ENCODE measurements at places on chromosomes 1 and 21.

DNA sequence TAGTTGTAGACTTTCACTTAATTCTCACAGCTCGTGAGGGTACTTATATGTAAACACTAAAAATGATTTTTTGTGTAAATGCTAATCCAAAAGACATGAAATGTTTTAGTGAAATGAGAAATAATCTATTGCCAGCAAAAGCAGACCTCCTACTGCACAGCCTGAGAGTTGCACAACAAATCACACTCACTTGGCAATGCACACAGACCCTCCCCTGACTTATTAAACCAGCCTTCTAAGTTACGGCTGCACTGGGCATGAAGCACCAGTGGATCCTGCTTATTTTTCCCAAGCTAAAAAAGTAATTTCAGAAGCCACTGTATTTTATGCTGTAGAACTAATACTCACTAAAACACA, 10.3 kb downstream of the ERRFI1 start:
- no peak for DNase-seq

GRCh38 chr1:228005511-228006033, 1.2 kb upstream of the WNT3A start:
- no peak for DNase-seq

- no peak for DNase-seq
Observed at GRCh38 chr1:21823206-21823979, 11.3 kb downstream of the LDLRAD2 start.

DNA sequence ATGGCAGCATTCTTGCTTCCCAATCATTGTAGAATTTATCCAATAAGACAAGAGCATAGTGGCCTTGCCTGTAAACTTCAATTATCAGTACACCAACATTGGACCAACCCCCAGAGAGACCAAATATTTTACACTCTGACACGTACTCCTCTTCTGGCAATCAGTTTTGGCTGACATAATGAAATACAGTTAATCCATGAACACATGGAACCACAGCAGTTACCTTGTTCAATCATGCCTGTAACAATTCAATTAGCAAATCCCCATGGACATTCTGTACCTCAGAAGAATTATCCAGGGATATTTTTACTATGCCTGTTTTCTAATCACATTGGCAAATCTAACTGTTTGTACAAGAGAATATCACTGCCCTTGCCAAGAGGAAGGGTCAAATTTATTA, 2162.0 kb downstream of the MRPL39 start:
- DNase-seq = no peak

GRCh38 chr1:219189952-219190351, 16.3 kb downstream of the LYPLAL1 start:
- DNase-seq = no peak

DNA sequence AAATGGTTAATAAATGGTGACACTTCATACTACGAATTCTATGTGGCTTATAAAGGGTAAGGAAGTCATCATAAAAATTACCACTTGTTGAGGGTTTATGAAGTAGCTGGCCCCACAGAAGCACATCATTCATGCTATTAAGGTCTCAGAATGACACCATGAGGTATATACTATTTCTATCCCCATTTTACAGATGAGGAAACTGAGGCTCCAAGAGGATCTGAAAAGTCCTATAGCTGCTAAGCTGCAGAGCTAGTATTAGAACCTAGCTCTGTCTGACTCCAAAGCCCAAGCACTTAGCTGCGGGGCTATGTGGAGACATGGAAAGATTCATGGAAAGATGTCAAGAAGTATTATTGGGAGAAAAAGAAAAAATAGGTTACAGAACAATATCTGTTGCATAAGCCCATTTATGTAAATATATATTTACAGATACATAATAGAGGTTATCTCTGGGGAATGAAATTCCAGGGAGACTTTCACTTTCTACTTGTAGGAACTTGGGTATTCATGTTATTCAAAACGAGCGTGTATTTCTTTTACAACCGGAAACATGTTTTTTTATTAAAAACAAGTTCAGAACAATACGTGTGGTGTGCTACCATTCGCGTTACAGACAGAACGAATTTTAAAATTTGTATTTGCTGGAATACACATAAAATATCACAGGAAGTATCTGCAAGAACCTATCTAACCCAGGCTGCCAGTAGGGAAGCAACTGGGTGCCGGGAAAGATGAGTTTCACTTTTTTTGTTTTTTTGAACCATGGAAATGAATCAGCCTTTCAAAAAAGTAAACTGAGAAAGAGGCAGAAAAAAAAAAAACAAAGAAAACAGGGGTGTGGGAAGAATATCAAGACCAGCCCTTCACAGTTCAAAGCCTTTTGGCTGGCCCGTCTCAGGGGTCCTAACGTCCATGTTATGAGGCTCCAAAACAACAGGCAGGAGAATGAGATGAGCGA, 13.4 kb downstream of the SPOCD1 start:
- no peak for DNase-seq

DNA sequence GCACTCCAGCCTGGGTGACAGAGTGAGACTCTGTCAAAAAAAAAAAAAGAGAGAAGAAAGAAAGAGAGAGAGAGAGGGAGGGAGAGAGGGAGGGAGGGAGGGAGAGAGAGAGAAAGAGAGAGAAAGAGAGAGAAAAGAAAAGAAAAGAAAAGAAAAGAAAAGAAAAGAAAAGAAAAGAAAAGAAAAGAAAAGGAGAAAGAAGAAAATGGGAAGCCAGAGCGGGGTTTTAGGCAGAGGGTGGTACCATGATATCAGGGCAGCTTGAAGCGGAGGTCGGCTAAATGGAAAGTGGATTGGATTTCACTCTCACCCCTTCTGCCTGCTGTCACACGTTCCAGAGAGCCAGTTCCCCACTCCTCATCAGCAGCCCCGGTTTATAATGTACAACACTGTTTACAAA, 1.9 kb downstream of the TMCO4 start:
- DNase-seq = no peak

DNA sequence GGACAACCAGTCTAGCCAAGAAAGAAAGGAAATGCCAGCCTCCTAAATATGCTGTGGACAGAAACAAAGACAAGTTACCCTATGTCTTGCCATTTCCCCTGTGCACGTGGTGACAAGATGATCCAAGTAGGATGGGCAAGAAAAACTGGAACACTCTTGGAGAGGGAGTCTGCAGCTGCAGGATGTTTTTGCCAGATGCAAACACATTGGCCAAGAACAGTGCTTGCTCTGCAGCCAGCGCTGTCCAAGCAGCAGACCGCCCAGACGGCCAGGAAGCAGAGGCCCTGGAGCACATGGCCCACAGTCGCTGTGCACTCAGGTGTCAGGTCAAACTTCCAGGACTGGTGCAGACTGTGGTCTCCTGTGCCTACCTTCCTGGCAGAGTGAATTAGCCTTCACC, 189.3 kb downstream of the SLC35F3 start:
- DNase-seq = peak; percentile 9

All from body of pancreas (tissue), 4 donors.